ENCODE measurements at places on chromosomes 16 and 17.
A peak's percentile ranks its signal among the peaks of the same experiment; 100 is the strongest.

DNA sequence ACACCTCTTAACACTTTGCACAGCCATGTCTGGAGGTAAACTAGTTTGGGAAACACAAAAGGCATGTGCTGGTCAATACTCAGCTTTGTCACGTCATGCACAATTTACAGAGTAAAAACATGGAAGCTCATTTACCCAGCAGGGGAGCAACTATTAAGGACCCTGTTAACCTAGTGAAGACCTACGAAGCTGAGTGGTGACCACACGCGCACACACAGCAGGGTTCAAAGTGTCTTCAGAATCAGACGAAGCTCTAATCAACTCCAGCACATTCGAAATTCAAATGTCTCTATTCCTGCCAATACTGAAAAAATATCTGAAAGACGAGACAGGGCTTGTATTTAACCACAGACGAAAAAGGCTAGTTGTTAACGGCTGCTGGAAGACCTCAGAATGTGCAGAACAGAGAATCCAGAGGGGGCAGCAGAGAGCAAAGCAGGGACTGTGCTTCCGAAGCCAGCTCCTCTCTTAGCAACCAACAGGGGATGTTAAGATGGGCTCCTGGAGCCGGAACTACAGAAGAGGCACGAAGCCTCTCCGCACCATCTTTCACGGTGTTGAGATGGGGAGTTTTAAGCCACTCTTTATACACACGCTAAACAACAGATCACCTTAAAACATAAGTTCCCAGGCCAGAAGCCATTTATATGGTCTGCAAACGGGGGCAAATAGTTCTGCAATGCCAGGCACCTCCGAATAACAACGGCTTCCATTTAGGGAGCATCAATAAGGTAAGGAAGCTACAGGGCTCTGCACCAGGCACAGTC lies 45.7 kb downstream of the CMTM4 start:
- DNase-seq: peak; percentile 96

GRCh38 chr17:76437467-76438402 lies 15.2 kb downstream of the UBE2O start:
- DNase-seq: no peak

DNA sequence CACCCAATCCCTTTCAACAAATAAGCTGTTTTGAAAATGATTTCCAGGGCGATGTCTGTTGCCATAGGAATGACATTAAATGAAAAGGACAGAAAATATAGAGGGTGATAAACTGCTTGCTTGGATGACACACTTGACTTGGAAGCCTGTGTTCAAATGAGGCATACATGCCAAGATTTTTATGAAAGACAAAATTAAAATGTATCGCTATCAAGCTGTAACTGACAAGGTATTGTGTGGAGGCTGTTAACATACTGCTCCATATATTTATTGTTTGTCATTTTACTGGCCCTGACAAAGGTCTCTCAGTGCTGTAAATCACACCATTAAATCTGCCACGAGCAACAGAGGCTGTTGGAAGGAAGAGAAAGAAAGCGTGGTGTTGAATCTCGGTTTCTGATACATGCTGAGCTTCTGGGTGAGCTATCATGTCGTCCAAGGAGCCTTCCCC lies 456.2 kb upstream of the SALL1 start:
- no peak for DNase-seq

DNA sequence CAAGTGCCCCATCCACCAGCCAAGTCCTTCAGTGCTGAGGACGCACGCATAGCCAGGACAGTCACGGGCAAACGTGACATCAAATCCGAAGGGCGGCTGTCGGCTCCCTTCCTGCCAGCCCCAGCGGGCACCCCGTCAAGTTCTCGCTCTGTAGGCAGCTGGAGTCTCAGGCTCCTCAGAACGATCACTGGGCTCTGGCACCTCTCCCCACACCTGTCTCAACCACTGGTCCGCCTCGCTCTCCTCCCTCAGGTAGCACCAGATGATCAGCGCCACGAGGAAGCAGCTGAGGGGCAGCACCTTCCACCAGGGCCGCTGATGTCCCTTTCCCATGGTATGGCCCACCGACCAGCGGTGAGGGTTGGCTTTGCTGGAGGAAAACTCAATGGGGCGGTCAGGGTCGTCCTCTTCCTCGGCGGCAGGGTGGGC lies 422 bp downstream of the UQCC4 start:
- DNase-seq: no peak

GRCh38 chr17:37744961-37745800 lies at the start of gene HNF1B:
TSS of gene HNF1B (minus strand) at chr17:37745059. CDS start at chr17:37744884, 175 bp downstream.
- peak; percentile 83 for DNase-seq

DNA sequence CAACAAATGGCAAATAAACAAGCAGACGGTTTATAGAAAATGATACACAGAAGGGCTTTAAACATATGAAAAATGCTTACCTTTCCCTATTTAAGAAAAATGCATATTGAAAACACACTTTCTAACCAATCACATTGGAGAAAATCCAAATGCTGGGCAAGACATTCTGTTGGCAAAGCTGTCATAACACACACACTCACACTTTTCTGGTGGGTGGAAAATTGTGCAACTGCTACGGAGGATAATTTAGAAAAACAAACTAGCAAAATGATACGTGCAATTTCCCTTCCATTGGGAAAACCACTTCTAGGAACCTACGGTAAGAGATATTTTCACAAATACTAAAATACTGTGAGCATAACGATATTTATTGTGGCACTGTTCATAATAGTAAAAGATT lies 9.8 kb upstream of the MYH3 start:
- DNase-seq: no peak

GRCh38 chr17:61414141-61414935 lies 14.7 kb downstream of the TBX2 start:
- DNase-seq: no peak

DNA sequence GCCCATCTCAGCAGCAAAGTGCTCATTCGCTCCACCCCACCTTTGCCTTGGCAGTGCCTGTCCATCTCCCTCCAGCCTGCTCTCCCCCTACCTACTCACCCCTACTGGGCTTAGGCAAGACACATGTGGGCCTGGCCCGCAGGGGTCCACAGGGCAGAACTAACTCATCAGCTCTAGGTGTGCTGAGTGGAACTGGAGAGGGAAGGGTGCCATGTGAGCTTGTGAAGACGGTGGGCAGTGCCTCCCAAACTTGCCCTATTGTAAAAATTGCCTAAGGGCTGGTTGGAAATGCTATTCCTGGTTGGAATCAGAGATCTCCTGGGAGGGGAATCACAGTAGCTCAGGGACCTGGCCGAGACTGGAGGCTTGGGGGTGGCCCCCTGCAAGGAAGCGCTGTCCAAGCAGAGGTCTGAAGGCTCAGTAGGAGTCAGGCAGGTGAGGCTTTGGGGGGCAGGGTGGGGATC lies 29.1 kb upstream of the TNS4 start:
- DNase-seq: no peak

- DNase-seq: no peak
Observed at GRCh38 chr17:42459801-42460281, 1.2 kb downstream of the ATP6V0A1 start.

GRCh38 chr17:19755821-19756510 lies 7.9 kb upstream of the ALDH3A1 start:
- DNase-seq: no peak

DNA sequence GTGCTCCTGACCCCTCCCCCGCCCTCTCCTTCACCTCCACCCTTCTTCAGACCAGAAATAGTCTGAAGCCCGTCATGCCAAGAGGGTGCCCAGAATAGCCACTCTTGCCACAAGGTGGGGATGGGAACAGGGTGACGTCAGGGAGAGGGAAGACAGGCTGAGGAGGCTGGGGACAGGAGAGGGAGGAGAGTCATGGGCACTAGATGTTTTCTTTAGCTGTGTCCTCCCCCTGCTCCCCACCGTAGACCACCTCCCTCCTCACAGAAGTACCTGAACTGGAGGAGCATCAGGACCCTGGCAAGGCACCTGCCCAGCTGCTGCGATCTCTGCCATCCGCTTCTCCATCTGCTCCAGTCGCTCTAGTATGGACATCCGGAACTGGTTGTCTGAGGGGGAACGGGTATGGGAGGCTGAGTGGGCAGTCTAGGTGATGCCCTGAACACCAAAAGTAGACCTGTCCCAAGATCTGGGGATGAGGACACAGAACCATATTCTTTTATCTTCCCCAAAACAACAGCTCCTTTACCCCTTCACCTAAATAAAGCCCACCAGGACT lies 6.6 kb upstream of the SPAG7 start:
- DNase-seq: no peak

DNA sequence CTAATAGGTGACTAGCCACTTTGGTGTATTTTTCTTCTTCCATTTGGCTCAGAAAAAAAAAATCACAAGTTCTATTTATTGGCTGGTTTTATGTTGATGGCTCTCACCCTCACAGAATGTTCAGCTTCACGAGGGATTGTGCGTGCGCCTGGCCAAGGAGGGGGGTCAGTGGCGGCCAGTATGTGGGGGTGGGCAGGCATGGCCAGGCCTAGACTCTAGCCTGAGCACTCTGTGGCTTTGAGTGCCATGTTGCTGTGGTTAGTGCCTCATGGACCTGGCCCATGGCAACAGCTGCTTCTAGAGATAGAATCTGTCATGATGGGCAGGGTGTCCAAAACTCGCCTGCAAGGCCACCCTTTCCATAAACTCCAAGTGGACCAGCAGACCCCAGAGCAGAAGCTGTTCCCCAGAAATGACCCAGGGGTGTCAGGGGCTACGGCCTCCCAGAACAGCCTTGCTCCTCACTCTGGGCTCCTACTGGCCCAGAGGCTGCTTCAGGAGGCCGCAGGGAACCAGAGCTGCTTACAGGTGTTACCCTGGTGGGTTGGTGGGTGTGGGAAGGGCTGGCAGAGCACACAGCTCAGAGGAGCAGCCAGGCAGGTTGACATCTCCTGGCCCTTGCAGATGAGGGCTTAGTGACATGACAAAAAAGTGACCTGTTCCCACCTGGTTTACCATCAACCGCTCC lies 124.9 kb downstream of the SOCS1 start:
- DNase-seq: no peak

- no peak for DNase-seq
Observed at GRCh38 chr17:32298298-32298697, 32.7 kb downstream of the RHBDL3 start.
